ENCODE measurements at places on chromosomes 12 and 14. TPM values are rescaled to one million over a fixed set of nuclear protein-coding genes. Genes with fewer than 3 reads are reported as not detected.
A peak's percentile ranks its signal among the peaks of the same experiment; 100 is the strongest.

DNA sequence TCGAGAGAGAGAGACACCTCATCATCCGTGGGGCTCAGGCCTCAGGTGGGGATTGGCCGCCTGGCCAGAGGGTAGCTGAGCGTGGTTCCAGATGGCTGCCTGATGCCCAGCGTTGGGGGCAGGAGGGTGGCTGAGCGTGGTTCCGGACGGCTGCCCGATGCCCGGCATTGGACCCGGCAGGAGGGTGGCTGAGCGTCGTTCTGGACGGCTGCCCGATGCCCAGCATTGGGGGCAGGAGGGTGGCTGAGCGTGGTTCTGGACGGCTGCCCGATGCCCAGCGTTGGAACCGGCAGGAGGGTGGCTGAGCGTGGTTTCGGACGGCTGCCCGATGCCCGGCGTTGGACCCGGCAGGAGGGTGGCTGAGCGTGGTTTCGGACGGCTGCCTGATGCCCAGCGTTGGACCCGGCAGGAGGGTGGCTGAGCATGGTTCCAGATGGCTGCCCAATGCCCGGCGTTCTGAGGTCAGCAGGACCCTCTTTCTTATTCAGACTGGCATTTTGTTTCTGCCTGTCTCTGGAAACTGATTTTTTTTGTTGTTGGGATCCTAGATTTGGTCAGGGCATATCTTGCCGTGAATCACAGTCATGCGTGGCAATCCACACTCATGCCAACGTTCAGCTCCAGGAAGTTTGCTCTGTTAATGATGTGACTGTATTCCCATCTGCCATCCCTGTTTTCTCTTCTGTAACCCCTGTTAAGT, 40.7 kb downstream of the GALNT9 start:
- DNase-seq, result no peak

GRCh38 chr12:22412581-22412980, 78.1 kb upstream of the ST8SIA1 start:
- DNase-seq, result no peak

- DNase-seq, result no peak
Observed at GRCh38 chr12:88458327-88458726, 121.9 kb downstream of the KITLG start.

GRCh38 chr14:31139301-31139847, 68.2 kb downstream of the HECTD1 start:
- no peak for DNase-seq

- DNase-seq, result no peak
Observed at GRCh38 chr12:126418400-126418799, 1353.2 kb downstream of the AACS start.

DNA sequence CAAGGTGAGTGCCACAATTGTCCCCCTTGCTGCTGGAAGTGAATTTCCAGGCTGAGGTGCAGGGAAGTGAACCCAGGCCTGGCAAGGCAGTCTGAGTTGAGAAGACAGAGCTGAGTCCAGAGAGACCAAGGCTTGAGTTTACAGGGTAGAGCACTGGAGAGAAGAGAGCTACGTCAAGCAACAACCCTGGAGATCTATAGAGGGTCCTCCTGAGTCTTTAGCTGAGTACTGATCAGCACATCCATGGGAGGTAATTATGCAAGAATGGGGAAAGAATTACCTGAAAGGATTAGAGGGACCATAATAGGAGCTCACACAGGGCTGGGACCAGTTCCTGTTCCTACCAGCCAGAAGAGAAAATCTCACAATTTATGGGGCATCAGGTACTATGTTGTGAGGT, 190.7 kb downstream of the NEDD1 start:
- DNase-seq, result no peak

DNA sequence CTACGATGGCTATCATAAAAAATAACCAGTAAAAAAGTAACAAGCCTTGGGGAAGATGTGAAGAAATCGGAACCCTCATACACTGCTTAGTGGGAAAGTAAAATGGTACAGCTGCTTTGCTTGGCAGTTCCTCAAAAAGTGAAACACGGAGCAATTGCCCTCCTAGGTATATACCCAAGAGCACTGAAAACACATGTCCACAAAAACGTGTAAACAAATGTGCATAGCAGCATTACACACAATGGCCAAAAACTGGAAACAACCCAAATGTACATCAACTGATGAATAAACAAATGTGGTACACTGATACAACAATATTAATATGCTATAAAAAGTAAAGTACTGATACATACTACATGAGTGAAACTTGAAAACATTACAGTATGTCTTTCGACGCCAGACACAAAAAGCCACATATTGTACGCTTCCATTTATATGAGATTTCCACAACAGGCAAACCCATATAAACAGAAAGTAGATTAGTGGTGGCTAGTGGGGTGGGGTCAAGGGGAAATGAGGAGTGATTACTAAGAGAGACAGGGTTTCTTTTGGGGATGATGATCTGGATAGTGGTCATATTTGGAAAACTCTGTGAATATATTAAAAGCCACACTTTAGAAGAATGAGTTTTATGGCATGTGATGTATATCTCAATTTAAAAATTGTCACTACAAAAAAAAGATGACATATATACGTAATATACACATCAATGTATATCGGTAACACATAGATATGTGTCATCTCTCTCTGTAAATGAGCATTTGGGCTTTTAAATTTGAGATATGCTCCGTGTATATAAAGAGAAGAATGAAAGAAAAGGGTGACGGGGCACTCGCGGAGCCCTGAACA, 996 bp downstream of the SLC41A2 start:
- no peak for DNase-seq

GRCh38 chr14:51395361-51395849, 155.4 kb downstream of the TMX1 start:
- peak; percentile 82 for DNase-seq

- no peak for DNase-seq
Observed at GRCh38 chr14:39446131-39446744, 14.0 kb upstream of the FBXO33 start.

DNA sequence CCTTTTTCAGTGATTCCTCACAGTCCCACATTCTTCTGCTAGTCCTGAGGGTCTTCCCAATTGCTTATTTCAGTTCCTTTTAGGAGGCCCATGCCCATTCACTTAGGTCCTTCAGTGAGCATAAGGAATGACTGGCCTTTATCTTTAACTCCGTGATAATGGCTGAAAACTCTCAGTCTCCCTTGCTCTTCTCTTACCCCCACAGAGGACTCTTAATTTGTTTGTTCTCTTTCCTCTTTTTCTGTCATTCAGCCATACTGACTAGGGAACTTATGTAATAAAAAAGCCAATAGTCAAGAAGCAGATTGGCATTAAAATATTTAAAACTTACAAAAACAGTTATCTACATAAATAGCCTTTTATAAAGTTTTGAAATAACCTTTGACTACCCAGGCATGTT, 17.1 kb upstream of the VDR start:
- DNase-seq, result no peak

- no peak for DNase-seq
Observed at GRCh38 chr12:32726286-32726685, 29.4 kb downstream of the YARS2 start.

DNA sequence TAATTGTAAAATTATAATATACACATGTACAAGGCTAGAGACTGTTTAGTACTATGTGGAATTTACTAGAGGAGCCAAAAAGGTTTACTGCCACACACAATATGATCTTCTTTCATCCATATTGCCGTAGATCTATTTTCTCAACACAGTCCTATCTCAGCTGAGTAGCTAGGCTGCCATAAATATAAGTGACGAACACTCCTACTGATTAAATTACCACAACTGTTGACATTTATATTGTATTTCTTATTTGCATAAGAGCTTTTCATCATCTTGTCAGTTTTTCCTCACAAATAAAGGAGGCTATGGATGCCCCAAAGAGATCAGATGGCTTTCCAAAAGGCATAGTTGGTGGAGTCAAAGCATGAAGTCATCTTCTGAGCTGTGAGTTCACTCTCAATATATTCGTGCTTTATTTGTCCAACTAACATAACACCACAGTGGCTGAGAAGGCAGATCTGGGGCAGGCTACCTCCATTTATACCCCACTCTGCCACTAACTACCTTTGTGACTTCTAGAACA, 78.6 kb downstream of the CCDC59 start:
- no peak for DNase-seq

DNA sequence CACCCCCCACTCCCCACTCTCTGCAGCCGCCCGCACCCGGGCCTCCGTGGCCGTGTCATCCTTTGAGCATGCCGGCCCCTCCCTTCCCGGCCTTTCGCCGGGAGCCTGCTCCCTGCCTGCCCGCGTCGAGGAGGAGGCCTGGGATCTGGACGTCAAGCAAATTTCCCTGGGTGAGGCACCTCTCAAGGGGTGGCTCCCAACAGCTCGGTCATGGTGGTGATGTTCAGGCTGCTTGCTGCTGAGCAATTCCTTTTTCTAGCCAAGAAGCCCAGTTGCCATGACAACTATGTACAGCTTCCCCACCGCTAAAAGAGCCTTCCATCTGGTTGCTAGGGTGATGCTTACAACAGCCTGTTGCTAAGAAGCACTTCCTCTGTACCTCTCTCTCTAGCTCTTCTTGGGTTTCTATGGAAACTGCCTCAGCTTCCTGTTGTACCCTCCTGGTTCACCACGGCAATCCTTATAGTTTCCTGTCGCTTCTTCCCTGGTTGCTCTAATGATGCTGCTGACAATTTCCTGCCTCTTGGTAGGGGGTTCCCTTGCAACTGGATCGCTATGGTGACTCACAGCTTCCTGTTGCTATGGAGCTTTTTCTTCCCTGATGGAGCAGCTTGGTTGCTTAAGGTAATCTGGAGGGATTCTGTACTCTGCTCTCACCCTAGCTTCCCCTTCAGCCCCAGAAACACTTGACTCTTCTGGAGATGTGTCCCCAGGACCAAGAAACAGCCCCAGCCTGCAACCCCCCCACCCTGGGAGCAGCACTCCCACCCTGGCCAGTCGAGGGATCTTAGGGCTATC, 11.0 kb downstream of the ZNF219 start:
- no peak for DNase-seq

- DNase-seq, result no peak
Observed at GRCh38 chr12:123149501-123150274, 1.2 kb downstream of the PITPNM2 start.

- DNase-seq, result no peak
Observed at GRCh38 chr14:36086629-36087395, 89.7 kb downstream of the PTCSC3 start.

DNA sequence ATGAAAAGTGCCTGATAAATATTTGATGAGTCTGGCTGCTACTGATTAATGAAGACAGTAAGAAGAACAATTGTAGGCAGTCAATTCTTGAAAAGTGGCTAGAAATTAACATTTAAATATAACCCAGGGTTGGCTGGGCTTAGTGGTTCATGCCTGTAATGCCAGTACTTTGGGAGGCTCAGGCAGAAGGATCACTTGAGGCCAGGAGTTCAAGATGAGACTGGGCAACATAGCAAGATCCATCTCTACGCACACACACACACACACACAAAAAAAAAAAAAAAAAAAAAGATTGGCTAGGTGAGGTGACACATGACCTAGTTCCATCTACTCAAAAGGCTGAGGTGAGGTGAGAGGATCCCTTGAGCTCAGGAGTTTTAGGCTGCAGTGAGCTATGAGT, 7.9 kb upstream of the PLBD1 start:
- no peak for DNase-seq

DNA sequence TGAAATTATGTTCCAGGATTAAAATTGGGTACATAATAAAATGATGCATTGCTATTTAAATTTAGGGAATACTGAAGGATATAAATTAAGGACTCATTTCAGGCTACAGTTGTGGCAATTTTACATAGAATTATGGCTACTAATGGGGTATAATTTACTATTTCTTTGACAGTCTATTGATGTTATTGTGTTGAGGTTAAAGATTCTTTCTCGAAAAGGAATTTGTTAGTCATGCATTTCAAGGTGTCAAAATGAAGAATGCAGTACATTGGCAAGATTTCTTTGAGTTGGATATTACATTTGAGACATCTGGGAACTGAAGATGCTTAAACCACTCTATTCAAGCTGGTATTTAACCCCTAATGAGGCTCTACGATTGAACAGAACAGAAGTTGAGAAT, 28.3 kb downstream of the SLC5A8 start:
- no peak for DNase-seq

DNA sequence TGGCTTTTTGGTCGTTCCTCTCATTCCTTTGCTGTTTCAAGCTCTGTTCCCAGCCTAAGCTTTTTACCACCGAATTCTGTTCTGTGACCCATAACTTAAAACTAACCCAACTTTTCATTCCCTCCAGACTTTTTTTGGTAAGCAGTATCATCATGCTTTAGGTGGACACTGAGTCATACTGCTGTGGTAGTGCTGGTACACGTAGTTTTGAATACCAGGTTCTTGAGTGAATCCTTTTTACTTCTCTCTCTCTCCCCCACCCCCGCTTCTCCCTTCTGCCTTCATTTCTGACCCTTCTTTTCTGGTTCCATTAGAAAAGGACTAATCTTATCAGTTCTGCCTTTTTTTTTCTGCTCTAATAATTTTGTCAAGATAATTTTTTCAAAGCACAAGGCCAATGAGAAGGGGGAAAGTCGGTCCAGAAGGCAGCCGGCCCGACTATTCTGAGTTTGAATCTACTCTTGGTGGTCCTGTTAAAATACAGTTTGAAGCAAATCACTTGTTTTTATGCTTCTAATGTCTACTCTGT, 2.3 kb upstream of the MDM2 start:
- no peak for DNase-seq

GRCh38 chr12:49415521-49415970, 48.3 kb downstream of the SPATS2 start:
- DNase-seq, result no peak

DNA sequence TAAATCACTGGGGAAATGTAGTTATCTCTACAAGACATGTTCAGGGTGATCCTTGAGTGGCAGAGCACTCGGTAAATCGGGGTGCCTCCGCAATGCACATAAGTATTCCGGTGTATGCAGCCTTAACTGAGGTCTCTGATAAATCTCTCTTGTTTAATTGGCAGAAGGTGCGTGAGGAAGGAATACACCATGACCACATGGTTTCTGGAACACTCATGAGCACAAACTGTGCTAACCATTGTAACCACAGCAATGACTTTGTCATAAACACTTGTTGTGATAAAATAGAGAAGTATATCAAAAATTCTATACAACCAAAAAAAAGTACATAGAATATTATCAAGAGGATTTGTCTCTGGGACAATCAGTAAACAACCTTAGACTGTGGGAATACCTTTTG, 146.8 kb upstream of the DIO2 start:
- DNase-seq, result no peak

The AVPR1A gene
- total RNA-seq, result 2.9 TPM

The HPD gene
- total RNA-seq, result 2.8 TPM

The HOTAIR gene
- total RNA-seq, result not detected

The TAS2R7 gene
- not detected for total RNA-seq

The FIGNL2 gene
- not detected for total RNA-seq

The MAP3K9 gene
- 0.55 TPM for total RNA-seq

The ZNF385A gene
- 18.6 TPM for total RNA-seq

The HRK gene
- total RNA-seq, result under 0.01 TPM

The CD9 gene
- 359 TPM for total RNA-seq

The SRGAP1 gene
- total RNA-seq, result 16.3 TPM

All from sigmoid colon (tissue), 7 donors.